GM06990 (cell line): ENCODE measurements at places on chromosomes 5 and 9.

GRCh38 chr5:97628031-97628430, 445.0 kb upstream of the RIOK2 start:
- no peak for DNase-seq

- DNase-seq, result no peak
These were observed 72.0 kb downstream of the FAM78A start for GRCh38 chr9:131204285-131204684.

GRCh38 chr5:148968311-148968710, 94.6 kb downstream of the SH3TC2 start:
- no peak for DNase-seq

DNA sequence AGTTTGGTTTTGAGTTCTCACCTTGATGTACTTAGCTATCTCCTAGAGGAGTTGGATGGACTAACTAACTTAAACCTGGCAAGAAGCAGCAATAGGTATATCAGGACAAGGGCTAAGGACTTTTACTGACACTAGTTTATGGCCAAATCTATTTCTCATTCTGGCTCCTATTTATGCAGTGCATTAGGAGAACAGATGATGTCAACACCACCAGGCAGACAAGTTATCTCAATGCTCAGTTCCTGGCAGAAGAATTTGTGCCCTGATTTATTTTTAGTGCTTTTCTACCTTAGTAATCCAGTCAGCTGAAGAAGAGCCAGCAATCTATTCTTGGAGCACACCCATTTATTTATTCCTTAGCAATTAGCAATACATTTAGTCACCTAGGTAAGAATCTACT, 30.7 kb upstream of the MYOT start:
- DNase-seq, result no peak

DNA sequence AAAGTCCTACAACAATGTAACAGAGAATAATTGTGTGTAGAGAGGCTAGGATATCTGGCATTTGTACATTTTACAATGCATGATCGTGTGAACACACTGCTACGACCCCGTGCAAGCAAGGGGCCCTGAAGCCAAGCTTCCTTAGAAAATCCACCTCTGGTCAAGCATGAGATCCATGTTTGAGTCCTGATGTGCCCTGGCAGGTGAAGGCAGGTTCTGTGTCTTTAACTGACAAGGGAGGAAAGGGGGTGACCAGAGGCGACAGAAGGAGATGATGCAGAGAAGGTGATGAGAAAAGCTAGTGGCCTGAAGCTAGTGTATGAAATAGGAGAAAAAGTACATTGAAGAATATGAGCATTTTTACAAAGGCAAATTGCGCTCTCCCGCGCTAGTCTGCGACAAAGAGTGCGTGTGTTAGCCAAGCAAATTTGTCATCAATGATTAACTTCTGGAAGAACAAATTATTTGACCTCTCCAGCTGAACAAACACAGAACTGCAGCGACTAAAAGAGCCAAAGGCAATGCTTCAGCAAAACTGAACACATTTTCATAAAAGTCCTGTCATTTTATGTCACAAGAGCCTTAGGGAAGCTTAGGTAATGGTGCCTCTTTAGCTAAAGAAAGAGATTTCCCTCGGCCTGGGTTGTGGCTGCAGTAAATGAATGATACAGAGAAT, 101.7 kb upstream of the DAPK1 start:
- no peak for DNase-seq

DNA sequence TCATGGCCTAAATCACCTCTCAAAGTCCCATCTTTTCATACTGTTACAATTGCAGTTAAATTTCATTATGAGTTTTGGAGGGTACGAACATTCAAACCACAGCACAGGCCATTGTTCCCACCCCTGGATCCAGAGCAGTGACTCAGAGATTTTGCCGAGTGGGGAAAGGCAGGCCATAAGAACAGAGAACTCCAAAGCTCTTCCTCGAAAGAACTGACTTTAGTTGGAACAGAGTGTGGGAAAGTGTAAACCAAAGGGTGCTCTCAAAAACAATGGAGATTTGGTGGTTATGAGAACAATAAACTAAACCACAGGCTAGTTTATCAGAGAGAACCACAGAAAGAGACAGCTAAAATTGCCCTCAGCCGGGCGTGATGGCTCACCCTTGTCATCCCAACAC, 19.4 kb upstream of the GRPEL2 start:
- DNase-seq, result no peak

DNA sequence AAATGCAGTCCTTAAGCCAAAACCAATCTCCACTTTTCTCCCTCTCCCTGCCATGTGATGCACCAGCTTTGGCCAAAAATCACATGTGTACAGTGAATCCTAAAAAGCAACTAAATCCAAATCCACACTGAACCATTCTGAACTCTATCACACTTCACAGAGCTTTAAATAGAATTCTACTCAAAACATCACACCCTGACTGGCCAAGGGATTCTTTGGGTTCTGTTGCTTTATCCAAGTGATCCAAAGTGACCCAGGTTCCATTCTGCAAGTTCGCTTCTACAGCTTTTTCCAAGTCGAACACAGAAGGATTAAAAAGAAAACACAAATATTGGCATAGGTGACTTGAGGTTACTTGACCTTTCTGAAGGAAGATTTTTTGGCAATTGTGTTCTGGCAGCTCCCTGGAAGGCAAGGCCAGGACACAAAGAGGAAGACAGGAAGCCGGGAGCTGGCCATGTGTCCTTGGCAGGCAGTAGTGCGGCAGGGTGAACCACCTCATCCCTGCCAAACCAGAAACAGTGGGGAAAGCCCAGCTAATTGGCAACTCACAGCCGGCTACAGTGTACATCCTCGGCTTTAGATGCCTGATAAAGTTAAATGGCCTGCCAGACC, 115.0 kb downstream of the NFIB start:
- no peak for DNase-seq

GRCh38 chr5:102119252-102119651, 176.8 kb downstream of the SLCO4C1 start:
- no peak for DNase-seq

- peak; percentile 35 for DNase-seq
These were observed 19.2 kb upstream of the TOR1B start for GRCh38 chr9:129783516-129784361.

DNA sequence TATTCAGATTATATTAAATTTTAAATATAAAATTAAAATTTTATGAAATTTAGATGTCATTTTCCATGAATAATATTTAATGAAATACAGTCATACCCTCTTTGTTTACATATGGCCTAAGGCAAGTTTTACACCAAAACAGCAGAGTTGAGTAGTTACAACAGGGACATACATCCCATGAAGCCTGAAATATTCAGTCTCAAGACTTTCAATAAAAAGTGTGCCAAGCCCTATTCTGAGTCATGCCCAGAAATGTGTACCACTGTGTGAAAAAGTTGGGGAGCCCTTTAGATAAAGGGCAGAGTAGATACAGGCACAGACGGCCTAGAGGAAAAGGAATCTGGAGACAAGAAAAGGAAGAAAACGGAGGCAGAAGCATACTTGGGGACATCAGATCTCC, 261.3 kb downstream of the SGCD start:
- DNase-seq, result no peak

DNA sequence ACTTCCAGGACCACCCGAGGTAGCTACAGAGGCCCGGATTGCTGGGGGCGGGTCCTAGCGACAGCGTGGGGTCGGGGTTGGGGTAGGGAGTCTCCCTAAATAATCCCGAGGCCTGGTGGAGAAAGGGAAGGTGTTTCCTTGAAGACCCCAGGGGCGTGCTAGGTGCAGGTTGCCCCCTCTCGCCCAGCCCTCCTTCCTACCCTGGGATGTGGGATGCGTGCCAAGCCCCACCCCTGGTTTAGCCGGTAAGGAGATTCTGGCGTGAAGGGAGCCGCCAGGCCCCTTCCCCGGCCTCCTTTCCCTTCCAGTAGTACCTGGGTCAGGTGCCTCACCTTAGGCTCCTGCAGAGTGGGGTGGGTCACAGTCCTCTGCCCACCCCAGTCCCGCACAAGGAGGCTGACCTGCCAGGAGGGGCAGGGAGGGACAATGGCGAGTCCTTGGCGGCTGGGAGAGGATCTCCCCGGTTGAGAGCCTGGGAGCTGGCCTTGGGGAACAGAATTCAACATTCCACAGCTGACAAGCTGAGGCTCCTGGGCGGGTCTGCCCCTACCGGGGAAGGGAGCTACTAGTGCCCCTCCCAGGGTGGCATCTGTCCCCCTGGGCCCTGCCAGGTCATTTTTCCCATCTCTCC, 674 bp downstream of the TSPAN17 start:
- DNase-seq, result no peak

DNA sequence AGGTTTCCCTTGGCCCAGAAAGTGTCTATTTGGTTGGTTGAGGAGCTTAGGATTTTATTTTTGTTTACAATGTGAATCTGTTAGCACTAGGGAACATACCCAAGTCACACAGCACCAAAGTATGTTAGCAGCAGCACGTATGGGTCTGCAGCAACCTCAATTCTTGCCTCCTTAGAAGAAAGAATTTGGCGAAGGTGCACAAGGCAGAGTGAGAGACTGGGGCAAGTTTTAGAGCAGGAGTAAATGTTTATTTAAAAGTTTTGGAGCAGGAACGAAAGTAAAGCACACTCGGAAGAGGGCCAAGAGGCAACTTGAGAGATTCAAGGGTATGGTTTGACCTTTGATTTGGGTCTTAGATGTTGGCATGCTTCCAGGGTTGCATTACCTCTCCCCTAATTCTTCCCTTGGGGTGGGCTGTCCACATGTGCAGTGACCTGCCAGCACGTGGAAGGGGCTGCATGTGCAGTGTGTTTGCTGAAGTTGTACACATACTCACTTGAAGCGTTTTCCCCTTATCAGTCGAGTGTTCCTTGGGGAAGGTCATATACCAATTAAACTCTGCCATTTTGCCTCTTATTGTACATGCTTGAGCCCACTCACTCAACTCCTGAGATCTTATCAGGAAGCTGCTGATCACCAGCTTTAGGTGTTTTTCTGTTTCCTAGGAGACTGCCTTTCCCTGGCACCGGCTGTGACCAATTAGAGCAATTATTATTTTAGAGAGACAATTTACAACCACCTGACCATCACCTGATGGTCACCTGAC, 64.9 kb upstream of the SHC3 start:
- DNase-seq, result no peak

GRCh38 chr9:132094314-132094791, 14.7 kb upstream of the MED27 start:
- DNase-seq, result no peak

GRCh38 chr5:533243-533954, 9.2 kb upstream of the SLC9A3 start:
- no peak for DNase-seq

DNA sequence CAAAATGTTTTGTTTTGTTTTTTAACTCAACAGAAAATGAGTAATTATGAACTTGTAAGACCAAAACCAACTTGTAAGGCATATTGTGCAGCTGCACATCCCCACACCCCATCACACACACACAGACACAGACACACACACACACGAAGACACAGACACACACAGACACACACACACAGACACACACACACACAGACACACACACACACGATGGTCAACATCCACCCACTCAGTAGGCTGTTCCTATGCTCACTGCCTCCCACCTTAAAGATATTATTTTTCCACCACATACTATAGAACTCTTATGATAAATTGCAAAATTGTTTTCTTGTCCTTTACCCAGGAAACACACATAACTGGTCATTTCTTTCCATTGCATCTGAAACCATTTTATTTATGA, 6.2 kb downstream of the SHC3 start:
- no peak for DNase-seq

GRCh38 chr5:137738947-137739346, 3.1 kb upstream of the KLHL3 start:
- DNase-seq, result no peak

GRCh38 chr9:113787871-113788270, 88.2 kb upstream of the ZNF618 start:
- no peak for DNase-seq

DNA sequence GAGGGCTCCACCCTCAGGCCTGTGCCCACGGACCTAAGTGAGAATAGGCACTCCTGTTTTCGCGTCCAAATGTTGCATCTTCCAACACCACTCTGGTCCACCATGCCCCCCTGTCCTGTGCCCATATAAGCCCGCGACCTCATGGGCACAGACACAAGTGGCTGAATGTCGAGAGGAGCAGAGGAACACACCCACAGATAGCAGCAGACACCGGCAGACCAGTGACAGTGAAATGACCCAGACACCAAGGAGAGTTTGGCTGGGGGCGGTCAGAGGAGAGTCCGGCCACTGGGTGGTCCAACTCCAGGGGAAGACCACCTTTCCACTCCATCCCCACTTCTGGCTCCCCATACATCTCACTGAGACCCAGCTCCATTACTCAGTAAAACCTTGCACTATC, 161.4 kb upstream of the DAB2 start:
- no peak for DNase-seq

DNA sequence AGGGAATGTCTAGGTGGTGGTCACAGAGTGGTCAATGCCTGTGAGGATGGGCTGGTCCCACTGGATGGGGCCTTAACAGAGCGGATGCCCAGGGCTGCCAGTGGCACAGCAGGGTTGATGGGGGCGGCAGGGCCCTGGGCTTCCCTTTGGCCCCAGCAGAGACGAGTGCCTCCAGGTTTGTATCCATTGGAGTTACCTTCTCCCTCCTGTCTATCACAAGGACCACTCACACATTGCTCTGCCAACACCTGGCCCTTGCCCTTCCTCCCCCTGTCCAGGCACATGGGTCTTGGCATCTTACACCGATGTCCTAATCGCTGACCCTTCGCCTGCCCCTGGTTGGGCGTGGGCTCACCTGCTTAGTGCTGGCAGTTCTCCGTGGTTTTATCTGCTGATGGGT, 26.2 kb upstream of the IRX4 start:
- no peak for DNase-seq

DNA sequence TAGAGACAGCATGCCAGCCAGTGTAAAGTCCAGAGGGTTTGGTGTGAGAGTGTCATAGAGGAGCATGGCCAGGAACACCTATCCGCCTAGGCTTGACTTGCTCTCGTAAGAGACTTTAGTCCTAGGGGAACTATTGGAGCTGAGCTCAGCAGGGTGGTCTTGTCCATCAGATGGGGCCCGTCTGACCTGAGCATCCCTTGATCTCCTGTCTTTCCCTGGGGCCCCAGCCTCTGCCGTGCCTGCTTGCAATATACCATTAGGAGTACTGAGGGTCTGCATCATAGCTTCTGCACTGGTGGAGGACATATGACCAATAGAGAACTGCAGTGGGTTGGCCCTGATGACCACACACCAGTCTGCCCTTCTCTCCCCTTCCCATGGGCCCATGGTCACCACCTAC, 251.0 kb downstream of the TUSC1 start:
- no peak for DNase-seq

DNA sequence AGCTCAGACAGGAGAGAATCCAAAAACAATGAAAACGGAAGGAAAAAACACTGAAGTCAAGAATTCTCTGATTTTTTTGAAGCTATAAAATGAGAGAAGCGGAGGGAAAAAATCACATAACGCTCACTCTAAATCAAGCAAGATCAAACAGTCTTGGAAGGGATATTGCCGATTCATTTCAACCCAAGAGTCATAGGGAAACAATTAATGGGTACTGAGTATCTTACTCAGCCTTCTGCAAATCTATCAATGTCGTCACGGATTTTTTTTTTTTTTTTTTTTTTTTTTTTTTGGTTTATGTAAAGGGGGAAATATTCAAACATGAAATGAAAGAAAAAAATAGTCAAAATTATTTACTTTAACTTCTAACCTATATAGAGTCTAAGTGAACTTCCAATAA, 9.5 kb downstream of the MEF2C start:
- DNase-seq, result no peak

GRCh38 chr5:173808079-173808808, 79.9 kb upstream of the CPEB4 start:
- no peak for DNase-seq
